ENCODE measurements at places on chromosomes 2 and 18.
A peak's percentile ranks its signal among the peaks of the same experiment; 100 is the strongest.

DNA sequence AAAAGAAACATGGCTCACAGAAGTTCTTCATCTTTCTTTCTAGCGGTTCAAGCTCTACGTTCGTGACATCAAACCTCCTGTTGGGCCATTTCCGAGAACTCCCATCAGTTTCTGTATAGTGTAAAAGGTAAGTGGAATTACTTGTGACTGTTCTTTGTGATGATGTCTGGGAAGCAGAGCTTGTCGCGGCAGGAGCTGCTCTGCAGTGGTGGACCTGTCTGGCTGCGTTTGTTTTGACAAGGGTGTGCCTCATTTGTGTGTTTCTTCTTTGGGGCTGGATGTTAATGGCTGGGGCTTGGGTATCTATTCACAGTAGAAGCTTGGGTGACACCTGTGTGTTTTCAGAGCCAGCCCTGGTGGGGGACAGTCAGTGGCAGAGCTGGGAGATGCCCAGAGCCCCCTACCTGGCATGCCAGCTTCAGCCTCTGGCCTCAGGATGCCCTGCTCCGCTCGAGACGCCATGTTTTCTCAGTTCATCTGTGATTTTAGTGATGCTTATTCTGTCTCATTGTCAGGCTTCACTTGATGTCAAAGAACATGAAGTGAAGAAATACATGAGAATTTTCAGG lies 59.6 kb downstream of the LDLRAD4 start:
- no peak for DNase-seq

GRCh38 chr2:171913517-171913916 lies 8.7 kb upstream of the HAT1 start:
- no peak for DNase-seq

- DNase-seq = no peak
These were observed 1.7 kb downstream of the EGR4 start for GRCh38 chr2:73291461-73292315.

- DNase-seq = no peak
These were observed 61.9 kb downstream of the PUM2 start for GRCh38 chr2:20288642-20289340.

- peak; percentile 6 for DNase-seq
These were observed 18.9 kb upstream of the DPP4 start for GRCh38 chr2:162092658-162093556.

DNA sequence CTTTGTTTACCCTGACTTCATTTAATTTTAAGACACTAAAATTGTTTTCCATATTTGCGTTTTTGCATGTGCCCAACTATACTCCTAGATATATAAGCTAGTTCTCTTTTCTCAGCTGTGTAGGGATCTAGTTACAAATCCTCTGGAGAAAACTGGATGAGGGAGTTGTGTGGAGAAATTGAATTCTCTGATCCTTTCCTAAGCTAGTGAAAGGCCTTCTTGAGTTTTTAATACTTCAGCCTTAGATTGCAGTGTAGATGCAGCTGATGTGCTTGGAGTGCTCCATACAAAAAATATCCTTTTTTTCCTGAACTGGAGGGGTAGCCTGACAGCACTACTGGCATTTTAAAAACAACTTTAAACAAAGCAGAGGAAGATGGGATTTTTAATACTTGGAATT lies 8.6 kb upstream of the MTX2 start:
- DNase-seq = no peak

- DNase-seq = no peak
These were observed 41.8 kb upstream of the FOSL2 start for GRCh38 chr2:28350791-28351285.

DNA sequence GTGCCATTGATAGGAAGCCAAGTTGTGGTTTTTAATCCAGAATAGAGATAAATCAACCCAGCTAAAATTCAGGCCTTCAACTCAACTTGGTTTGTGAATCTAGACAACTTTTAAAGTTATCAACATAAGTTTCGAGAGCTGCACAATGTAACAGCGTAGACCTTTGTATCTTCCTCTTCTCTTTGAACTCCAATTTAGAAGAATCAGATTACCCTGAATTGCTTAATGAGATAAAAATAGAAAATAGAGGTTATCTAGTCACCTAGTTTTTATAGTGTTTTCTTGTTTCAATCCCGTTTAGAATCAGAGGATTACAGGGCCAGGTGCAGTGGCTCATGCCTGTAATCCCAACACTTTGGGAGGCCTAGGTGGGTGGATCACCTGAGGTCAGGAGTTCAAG lies 12.3 kb downstream of the MOGAT1 start:
- no peak for DNase-seq

DNA sequence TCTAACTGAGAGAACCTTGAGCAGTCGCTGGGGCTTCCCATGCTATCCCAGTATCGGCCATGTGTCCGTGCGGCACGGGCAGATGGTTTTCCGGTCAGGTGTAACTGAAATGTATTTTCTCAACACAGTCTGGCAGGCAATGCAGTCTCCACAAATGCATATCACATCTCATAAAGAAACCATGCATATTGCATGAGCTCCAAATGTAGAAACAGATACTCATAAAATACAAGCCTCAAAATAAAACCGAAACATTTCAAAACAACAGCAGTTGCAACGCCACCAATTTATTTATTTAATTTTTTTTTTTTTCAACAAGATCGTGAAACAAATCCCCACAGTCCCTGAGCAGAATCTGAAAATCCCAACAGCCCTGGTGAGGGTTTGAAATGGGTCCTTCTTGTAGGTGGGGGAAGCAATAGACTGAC lies 299.4 kb downstream of the LPIN1 start:
- DNase-seq = no peak

DNA sequence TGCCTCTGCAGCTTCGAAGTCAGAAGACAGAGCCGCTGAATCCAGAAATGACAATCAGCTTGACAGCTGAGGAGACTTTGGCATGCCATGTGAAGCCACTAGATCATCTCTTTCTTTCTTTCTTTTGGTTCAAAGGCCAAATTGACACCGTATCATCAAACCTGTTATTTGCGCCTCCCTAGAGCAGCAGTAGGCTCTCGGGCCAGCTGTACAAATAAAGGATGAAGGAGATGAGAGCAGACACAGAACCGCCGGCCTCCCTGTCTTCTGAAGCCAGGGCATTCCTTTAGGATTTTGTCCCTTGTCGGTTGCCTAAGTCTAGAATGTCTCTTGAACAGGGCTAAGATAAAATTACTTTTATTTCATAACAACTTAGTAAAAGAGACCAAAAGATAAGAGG lies 36.8 kb downstream of the COL4A4 start:
- peak; percentile 70 for DNase-seq

GRCh38 chr2:11123856-11124759 lies 31.2 kb upstream of the SLC66A3 start:
- DNase-seq = peak; percentile 56

GRCh38 chr2:39304200-39304599 lies 60.4 kb upstream of the CDKL4 start:
- DNase-seq = no peak

DNA sequence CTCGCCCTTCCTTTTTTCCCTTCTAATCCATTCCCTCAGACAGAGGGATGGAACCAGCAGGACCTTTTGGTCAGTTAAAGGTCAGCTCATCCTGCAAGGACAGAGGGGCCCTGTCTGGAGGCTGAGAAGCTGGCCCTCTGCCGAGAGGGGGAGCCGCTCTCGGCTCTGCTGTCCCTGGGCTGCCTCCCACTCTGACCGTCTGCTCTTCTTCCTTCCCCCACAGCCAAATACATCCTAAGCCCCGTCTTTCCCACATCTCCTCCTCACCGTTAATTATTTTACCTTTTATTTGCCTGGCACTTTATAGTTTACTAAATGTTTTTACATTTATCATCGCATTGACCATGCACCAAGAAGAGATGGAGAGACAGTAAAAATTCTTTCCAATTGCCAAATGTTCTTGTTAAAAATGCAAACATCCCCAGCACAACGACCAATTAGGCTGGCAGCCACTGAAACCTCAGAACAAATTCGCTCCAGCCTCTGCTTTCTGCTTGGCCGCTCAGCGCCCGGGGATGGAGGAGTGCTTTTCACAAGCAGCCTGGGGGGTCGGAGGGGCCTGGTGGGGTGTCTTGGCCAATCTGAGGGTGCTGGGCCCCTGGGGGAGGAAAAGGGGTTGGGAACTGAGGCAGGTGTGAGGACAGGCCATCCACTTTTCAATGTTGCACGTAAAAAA lies 123.7 kb downstream of the TNS1 start:
- no peak for DNase-seq

GRCh38 chr18:21955757-21956652 lies 213.4 kb upstream of the GATA6 start:
- DNase-seq = peak; percentile 29

- peak; percentile 16 for DNase-seq
These were observed 705 bp downstream of the EFR3B start for GRCh38 chr2:25042321-25043240.

- no peak for DNase-seq
These were observed 866 bp downstream of the CWC22 start for GRCh38 chr2:180006231-180006630.

GRCh38 chr18:34397286-34397896 lies 172.7 kb upstream of the NOL4 start:
- DNase-seq = no peak

DNA sequence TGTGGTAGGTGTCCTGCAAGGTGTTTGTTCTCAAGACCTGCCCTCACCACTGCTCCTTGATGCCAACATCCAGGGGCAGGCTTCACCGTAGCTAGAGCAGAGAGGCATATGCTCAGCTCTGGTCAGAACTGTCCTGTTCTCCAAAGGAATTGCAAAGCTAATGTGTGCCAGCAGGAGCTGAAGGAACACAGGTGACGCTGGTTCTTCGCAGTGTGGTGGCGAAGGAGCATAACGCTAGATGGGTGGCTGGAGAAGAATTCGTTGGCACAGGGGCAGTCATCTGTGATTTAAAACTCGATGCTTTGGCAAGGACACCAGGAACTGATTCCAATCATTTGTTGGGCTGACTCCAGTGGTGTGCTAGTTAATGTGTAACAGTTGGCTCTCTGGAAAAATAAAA lies 11.4 kb upstream of the PER2 start:
- DNase-seq = no peak

- peak; percentile 65 for DNase-seq
These were observed 2.2 kb downstream of the MYT1L start for GRCh38 chr2:2328848-2329247.

DNA sequence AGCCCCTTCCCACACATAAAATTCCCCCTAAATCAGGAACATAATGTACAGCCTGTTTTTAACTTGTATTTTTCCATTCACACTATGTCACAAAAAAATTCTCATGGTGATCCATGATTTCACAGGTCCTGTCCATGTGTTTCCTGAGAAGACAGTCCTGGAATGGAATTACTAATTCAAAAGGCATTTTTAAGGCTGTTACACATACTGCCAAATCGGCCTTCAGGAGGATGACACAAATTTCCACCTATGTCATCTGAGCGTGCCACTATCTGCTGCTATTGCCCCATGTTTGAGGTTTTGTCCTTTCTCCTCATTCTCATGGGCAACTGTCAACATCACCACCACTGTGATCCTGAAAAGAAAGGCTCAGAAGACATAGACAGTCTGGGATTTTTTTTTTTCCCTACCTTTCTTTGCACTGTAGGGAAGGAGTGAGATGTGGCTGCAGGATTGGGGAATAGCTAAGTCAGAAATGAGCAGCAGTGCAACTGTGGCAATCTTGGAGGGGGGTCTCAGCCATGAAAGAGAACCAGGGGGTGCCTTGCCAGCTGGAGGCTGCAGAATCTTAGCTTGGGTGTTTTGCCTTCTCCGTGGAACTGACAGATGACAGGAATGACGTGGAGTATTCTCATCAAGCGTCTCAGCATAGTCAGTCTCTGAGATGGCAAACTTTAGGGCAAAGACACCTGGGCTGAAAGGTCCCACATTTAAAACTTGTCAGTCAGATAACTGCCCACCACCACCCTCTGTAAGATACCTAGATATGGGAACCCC lies 73.4 kb downstream of the MARCHF4 start:
- no peak for DNase-seq

GRCh38 chr2:195575879-195576401 lies 81.1 kb upstream of the SLC39A10 start:
- no peak for DNase-seq

DNA sequence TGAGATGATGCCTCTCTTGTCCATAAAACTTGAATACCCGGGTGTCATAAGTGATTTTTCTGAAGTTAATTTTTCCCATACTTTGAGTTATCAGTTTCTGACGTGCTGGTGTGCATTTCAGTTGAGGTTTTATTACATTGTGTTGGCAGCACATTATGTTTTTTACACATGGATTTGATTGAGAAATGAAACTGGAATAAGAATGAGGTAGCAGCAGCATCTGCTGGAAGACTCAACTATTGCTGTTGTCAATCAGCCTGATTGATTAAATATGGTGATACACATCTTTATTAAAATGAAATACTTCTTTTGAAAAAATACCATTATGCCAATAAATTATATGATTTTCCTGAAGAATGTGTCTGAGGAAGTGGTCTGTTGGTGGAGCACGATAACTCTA lies 60.5 kb downstream of the INSIG2 start:
- no peak for DNase-seq

DNA sequence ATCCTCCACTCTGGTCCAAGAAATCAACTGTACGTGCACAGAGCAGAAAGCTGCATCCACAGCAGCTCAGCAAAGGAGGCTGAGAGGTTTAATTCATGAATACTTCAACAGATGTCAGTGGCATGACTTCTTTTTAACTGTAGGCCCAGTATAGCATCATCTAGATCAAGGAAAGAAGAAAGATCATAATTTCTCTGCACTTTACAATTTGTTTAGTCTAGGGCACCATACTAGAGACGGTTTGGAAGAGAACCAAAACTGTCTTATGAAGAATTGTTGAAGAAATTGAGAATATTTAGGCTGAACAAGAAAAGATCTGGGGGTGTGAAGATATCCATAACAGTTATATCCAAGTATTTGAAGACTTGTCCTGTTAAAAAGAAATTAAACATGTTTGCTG lies 30.5 kb upstream of the MAP3K20 start:
- DNase-seq = no peak

- no peak for DNase-seq
These were observed 126.2 kb downstream of the FSHR start for GRCh38 chr2:49028101-49028500.

DNA sequence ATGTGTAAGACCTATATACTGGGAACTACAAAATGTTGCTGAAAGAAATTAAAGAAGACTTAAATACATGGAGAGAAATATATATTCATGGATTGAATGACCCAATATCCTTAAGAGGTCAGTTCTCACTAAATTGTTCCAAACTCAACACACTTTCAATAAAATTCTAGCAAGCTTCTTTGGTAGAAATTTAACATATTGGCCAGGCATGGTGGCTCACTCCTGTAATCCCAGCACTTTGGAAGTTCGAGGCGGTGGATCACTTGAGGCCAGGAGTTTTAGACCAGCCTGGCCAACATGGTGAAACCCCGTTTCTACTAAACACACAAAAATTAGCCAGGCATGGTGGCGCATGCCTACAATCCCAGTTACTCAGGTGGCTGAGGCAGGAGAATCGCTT lies 33.6 kb upstream of the MYCN start:
- DNase-seq = no peak

GRCh38 chr2:176002688-176003210 lies 682 bp upstream of the LNPK start:
- peak; percentile 5 for DNase-seq

All from SHP77 (cell line).